ENCODE measurements at places on chromosomes 5 and 9. TPM values are rescaled to one million over a fixed set of nuclear protein-coding genes. Genes with fewer than 3 reads are reported as not detected.

SHISAL2B gene
- not detected for total RNA-seq

PTGES2 gene
- total RNA-seq = 51.8 TPM

- H3K4me1 ChIP-seq = peaks cover 17% of the 10 kb centered on the region
- no peak for DNase-seq
- H3K4me3 ChIP-seq = no peak overlapping the region
- H3K27me3 ChIP-seq = no peaks in the 10 kb centered on the region
Measured at GRCh38 chr5:78482948-78483347, 122.5 kb downstream of the SCAMP1 start.

GRCh38 chr5:170211575-170212334, 21.0 kb upstream of the C5orf58 start:
- H3K36me3 ChIP-seq = no peaks in the 10 kb centered on the region
- H3K27me3 ChIP-seq = peaks cover 41% of the 10 kb centered on the region
- no peak for DNase-seq
- no peak overlapping the region for H3K27ac ChIP-seq
- no peaks in the 10 kb centered on the region for H3K4me1 ChIP-seq
- no peak overlapping the region for H3K4me3 ChIP-seq

DNA sequence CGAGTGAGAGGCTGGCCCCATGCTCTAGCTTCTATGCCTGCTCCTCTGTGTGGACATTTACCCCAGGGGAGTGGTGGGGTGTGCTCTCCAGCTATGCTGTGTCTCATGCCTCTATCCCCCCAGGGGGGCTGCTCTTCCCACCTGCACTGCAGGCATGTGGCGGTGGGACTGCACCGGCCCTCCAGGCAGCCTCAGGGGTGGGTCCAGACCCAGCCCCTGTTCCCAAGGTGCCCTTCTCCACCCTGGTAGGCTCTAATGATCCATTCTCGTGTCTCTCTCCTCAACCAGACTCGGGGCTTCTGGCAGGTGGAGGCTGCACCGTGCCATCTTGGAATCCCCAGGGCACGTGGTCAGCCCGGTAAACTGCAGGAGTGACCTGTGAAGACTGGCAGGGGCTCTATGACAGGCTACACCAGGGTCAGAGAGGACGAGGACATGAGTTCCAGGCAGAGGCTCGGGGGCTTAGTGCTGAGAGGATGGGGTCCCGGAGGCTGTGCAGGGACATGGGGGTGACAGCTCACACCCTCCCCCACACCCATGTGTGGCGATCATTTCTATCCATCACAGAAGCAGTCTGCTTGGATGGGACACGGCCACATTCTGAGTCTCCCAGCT, 22.7 kb upstream of the COL5A1 start:
- H3K36me3 ChIP-seq = no peaks in the 10 kb centered on the region
- no peak overlapping the region for H3K4me3 ChIP-seq

DNA sequence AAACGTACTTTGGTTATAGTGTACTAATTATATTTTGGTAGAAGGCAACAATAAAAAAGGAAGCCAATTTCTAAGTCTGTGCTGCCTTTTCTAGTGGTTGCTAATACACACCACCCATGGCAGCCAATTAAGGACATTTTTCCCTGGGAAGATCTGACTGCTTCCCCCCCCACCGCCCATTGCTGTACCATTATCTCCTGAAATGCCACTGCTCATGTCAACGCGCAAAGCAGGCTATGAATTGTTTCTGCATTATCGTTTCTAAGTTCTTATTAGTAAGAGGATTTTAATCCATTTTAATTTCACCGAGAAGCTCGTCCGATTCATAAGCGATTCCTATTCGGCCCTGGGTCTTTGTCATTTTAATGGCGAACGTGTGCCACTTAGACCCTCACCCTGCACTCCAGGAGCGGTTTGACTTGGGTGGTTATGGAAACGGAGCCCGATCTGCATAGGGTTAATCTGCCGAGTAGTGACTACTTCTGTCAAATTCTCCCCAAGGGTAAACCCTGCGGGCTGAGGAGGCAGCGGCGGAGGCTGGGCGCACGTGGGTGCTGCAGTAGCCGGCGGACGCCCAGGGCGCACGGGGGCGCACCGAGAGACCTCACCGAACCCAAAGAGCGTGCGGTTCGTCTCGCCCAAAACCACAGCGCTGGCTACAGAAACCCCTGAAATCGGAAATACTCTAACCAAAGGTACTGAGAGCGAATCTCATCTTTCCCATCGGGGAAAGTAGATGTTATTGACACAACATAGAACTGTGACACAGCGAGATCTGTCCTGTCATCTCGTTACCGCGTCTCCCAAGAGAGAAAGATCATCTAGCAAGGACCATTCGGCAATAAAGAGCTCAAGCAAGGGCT, 55.8 kb upstream of the SHC3 start:
- peaks cover 74% of the 10 kb centered on the region for H3K27me3 ChIP-seq
- no peaks in the 10 kb centered on the region for H3K36me3 ChIP-seq
- DNase-seq = peak; percentile 54
- no peak overlapping the region for H3K27ac ChIP-seq
- peaks cover 11% of the 10 kb centered on the region for H3K4me1 ChIP-seq

- H3K4me1 ChIP-seq = no peaks in the 10 kb centered on the region
- H3K4me3 ChIP-seq = no peak overlapping the region
- DNase-seq = no peak
- peaks cover 13% of the 10 kb centered on the region for H3K27me3 ChIP-seq
- H3K36me3 ChIP-seq = no peaks in the 10 kb centered on the region
Measured at GRCh38 chr5:14240359-14240758, 97.2 kb downstream of the TRIO start.

All from activated naive CD8-positive, alpha-beta T cell treated with anti-CD3 and anti-CD28 coated beads, Interleukin-2, amount 10 ng/mL, durations not matched to agents 7 days and 5 days (primary cell).